Spinal cord (tissue), 10 donors: ENCODE measurements at places on chromosomes 6 and 20. TPM values are rescaled to one million over a fixed set of nuclear protein-coding genes. Genes with fewer than 3 reads are reported as not detected.

Gene EMILIN3
- polyA plus RNA-seq, result 9.9 TPM

GRCh38 chr20:31945785-31946184, 6.1 kb downstream of the PDRG1 start:
- no peak for DNase-seq
- no peaks in the 10 kb centered on the region for H3K27me3 ChIP-seq
- peaks cover 31% of the 10 kb centered on the region for H3K4me1 ChIP-seq
- H3K27ac ChIP-seq, result peak overlapping the region; percentile 16

DNA sequence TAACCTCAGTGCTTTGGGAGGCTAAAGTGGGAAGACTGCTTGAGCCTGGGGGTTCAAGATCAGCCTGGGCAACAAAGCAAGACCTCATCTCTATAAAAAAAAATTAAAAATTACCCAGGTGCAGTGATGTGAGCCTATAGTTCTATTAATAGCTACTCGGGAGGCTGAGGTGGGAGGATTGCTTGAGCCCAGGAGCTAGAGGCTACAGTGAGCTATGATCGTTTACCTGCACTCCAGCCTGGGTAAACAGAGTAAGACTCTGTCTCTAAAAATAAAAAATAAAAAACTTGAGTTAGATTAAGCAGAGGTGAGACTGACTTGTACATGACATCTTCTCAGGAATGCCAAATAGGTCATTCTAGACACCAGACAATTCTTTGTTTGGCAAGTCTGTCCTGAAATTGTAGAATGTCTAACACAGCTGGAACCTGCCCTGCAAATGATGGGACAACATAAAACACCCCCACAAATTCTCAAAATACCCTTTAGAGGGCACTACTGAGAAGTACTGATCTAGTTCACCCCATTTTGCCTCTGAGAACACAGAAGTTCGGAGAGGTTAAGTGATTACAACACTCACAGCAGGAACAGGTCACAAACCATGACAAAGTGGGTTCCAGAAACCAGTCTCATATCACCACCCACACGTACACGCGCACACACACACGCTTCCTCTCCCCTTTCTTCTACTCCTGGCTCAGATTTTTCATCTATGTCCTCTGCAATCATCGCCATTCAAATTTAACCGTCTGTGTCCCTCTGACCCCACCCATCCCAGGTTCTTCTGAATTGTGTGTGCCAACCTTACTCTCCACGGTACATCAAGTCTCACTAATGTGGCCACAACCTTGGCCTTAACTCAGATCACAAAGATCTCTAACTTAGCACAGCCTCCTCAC, 38.3 kb downstream of the ARHGAP18 start:
- no peak for DNase-seq
- H3K36me3 ChIP-seq, result no peaks in the 10 kb centered on the region
- H3K27me3 ChIP-seq, result no peaks in the 10 kb centered on the region
- H3K27ac ChIP-seq, result no peak overlapping the region
- H3K4me3 ChIP-seq, result no peak overlapping the region

Gene MCCD1
- polyA plus RNA-seq, result 0.33 TPM

DNA sequence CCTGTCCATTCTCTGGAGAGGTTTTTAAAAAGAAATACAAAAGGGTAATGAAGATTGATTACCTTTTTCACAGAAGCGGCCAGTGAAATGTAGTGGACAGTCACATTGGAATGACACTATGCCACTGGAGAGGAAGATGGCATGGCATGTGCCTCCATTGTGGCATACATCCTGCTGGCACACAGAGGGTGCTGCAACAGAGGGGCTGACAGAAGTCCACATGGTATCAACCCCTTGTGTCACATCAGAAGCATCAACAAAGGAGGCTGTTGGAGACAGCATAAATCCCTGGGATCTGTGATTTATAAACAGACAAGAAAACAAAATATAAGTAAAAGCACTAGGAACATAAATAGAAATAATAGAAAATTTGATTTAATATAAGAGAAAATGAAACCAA, 594.9 kb downstream of the PHF3 start:
- H3K4me3 ChIP-seq, result no peak overlapping the region
- no peak for DNase-seq
- H3K4me1 ChIP-seq, result no peaks in the 10 kb centered on the region
- no peaks in the 10 kb centered on the region for H3K27me3 ChIP-seq
- no peak overlapping the region for H3K27ac ChIP-seq

- no peak for DNase-seq
- H3K36me3 ChIP-seq, result no peaks in the 10 kb centered on the region
- no peaks in the 10 kb centered on the region for H3K27me3 ChIP-seq
Measured at GRCh38 chr6:44701637-44702101, 314.2 kb downstream of the CDC5L start.

Gene CALHM4
- polyA plus RNA-seq, result not detected

DNA sequence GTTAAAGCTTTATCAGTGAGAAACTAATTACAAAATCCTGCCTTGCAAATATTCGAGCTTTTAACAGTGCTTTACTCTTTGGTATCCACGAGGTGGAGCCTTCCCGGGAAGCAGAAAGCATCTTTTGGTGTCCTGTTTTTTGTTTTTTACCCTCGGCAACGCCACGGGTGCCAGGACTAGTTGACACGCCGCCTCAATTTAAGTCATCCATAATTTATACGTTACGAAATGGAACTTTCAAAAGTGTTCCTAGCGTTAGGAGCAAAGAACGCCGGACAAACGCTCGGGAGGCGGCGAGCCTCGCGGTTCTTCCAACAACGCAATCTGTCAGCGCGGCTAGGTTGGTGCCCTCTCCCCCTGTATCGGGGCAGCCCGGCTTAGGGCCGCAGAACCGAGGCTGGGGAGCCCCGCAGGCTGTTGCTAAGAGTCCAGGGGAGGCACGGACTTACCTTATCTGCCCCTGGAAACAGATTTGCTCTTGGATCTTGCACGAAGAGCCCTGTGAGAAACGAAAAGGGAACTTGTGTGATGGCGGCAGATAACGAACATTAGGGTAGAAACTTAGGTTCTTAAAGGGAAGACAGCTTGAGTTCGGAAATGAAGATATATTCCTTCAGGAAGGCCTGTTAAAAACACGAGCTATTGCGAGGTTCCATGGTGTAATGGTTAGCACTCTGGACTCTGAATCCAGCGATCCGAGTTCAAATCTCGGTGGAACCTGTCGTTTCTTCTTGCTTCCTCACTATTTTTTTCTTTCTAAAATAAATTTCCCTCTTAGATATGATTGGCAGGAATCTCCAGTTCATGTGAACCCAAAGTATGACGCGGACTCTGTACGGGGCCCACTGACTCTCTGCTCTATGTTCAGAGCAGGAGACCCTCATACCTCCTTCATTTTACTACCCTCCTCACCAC, 46.2 kb upstream of the ZNF184 start:
- peaks cover 3% of the 10 kb centered on the region for H3K4me1 ChIP-seq
- H3K27ac ChIP-seq, result peak overlapping the region; percentile 89
- peak overlapping the region; percentile 87 for H3K4me3 ChIP-seq
- DNase-seq, result peak; percentile 72
- H3K36me3 ChIP-seq, result no peaks in the 10 kb centered on the region
- peaks cover 20% of the 10 kb centered on the region for H3K27me3 ChIP-seq

DNA sequence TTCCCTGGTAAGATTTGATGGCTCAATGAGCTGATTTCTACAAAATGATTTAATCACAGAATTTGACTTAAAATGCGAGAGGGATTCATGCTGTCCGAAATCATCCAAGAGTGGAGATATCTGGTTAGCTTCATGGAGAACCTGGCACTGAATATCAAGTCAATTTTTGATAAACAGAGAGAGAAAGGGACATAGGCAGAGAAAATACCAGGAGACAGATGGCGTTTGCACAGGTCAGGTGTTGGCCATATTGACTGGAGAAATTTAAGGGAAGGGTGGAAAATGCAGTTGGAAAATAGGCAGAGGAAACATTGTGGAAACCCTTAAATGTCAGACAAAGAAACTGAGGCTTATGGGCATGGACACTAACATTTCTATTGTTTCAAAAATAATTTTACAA, 47.0 kb downstream of the BCAS1 start:
- no peak overlapping the region for H3K27ac ChIP-seq
- peaks cover 9% of the 10 kb centered on the region for H3K4me1 ChIP-seq
- no peaks in the 10 kb centered on the region for H3K27me3 ChIP-seq
- no peak for DNase-seq
- H3K4me3 ChIP-seq, result no peak overlapping the region
- H3K36me3 ChIP-seq, result no peaks in the 10 kb centered on the region

Gene NKX2-4
- polyA plus RNA-seq, result not detected

- H3K4me3 ChIP-seq, result no peak overlapping the region
- H3K27me3 ChIP-seq, result no peaks in the 10 kb centered on the region
- no peak for DNase-seq
- peaks cover 23% of the 10 kb centered on the region for H3K36me3 ChIP-seq
Measured at GRCh38 chr20:2834401-2835110, 5.9 kb downstream of the PCED1A start.

DNA sequence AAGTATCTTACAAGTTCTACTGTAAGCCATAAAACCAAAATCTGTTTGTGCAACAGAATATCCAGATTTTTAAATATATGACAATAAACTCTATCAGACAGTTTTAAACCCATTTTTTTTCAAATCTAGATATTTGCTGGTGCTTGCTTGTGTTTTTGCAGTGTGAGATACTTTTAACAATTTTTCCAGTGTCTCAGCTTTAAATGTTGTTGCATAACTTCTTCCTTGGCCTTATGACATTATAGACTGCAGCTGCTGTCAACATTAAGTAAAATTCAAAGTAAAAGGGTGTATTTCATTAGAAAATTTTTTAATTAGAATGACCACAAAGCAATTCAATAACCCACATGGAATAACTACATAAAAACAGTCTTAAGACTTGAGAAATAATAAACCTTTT, 139.5 kb downstream of the PTPRK start:
- no peaks in the 10 kb centered on the region for H3K36me3 ChIP-seq
- H3K27me3 ChIP-seq, result no peaks in the 10 kb centered on the region
- H3K4me3 ChIP-seq, result no peak overlapping the region

- H3K36me3 ChIP-seq, result peaks cover 47% of the 10 kb centered on the region
- no peak overlapping the region for H3K27ac ChIP-seq
- no peak for DNase-seq
- no peak overlapping the region for H3K4me3 ChIP-seq
Measured at GRCh38 chr20:46040902-46041535, 12.0 kb downstream of the SLC12A5 start.

DNA sequence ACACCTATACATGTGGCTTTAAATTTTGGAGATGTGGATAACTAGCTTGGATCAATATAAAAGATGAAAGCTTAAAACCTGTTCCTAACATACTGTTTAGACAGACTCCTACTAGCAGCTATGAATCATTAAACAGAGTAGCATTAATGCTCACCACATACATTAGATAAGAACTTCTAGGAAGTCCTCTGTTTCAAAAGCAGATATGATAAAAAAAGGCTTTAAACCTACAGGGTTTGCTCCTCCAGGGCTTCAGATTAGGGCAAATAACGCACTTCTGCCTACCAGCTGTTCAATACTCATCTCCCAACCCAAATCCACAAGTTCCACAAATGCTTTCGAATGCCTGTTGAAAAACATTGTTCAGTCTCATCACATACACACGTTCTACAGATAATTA, 1.5 kb downstream of the REPS1 start:
- no peaks in the 10 kb centered on the region for H3K36me3 ChIP-seq
- no peaks in the 10 kb centered on the region for H3K27me3 ChIP-seq
- DNase-seq, result no peak
- H3K27ac ChIP-seq, result no peak overlapping the region

GRCh38 chr20:54389596-54390280, 85.7 kb upstream of the DOK5 start:
- H3K4me1 ChIP-seq, result no peaks in the 10 kb centered on the region
- H3K27ac ChIP-seq, result no peak overlapping the region
- H3K4me3 ChIP-seq, result no peak overlapping the region
- peak; percentile 19 for DNase-seq

DNA sequence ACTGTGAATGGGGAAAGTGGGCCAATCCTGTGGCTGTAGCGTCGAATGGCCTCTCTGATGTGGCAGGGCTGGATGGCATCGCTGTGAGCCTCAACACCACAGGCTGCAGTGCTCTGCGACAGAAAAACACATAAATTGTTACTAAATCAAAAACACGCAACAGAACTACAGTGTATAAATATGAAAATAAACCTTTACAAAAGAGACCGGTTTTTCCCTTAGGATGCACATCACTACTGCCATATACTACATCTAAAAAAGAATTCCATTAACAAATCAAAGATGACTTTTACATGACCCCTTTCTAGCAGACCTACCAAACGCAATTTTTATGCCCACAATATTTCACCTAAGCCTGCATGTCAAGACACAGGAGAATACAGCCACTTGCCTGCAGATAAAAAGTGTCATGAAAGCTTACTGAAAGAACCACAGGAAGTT, 395.5 kb upstream of the RUNX2 start:
- no peak overlapping the region for H3K27ac ChIP-seq
- no peak for DNase-seq
- no peak overlapping the region for H3K4me3 ChIP-seq
- H3K4me1 ChIP-seq, result no peaks in the 10 kb centered on the region

Gene DOK5
- 45.7 TPM for polyA plus RNA-seq

- H3K27ac ChIP-seq, result no peak overlapping the region
- DNase-seq, result no peak
- no peaks in the 10 kb centered on the region for H3K27me3 ChIP-seq
- no peaks in the 10 kb centered on the region for H3K36me3 ChIP-seq
- H3K4me3 ChIP-seq, result no peak overlapping the region
Measured at GRCh38 chr6:136137739-136138402, 112.2 kb downstream of the MTFR2 start.

- H3K4me3 ChIP-seq, result no peak overlapping the region
- no peak overlapping the region for H3K27ac ChIP-seq
- no peaks in the 10 kb centered on the region for H3K36me3 ChIP-seq
Measured at GRCh38 chr20:12967932-12968331, 40.8 kb upstream of the SPTLC3 start.

- no peak for DNase-seq
- H3K27ac ChIP-seq, result no peak overlapping the region
- H3K36me3 ChIP-seq, result no peaks in the 10 kb centered on the region
- no peaks in the 10 kb centered on the region for H3K27me3 ChIP-seq
- H3K4me1 ChIP-seq, result peaks cover 10% of the 10 kb centered on the region
Measured at GRCh38 chr20:59352541-59352940, 52.1 kb downstream of the EDN3 start.

Gene ZNF391
- 9.3 TPM for polyA plus RNA-seq
